ENCODE measurements at places on chromosomes 3 and 15. TPM values are rescaled to one million over a fixed set of nuclear protein-coding genes. Genes with fewer than 3 reads are reported as not detected.

DNA sequence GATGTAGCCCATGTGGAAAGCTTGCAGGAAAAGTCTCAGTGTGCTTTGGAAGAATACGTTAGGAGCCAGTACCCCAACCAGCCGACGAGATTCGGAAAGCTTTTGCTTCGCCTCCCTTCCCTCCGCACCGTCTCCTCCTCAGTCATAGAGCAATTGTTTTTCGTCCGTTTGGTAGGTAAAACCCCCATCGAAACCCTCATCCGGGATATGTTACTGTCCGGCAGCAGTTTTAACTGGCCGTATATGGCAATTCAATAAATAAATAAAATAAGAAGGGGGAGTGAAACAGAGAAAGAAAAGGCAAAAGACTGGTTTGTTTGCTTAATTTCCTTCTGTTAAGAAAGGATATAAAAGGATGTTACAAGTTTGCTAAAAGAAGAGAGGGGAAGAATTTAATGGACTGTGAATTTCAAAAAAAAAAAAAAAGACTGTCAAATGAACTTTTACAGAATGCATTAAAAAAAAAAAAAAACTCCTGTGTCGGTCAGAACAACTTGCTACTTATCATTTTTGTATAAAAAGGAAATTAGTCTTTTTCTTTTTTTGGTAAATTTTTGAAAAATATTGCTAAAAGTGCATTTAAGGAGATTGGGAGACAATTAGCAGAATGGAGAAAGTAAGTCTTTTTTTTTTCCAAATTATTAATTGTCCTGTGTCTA is 7.0 kb downstream of the NR2F2 start:
- no peak for DNase-seq

DNA sequence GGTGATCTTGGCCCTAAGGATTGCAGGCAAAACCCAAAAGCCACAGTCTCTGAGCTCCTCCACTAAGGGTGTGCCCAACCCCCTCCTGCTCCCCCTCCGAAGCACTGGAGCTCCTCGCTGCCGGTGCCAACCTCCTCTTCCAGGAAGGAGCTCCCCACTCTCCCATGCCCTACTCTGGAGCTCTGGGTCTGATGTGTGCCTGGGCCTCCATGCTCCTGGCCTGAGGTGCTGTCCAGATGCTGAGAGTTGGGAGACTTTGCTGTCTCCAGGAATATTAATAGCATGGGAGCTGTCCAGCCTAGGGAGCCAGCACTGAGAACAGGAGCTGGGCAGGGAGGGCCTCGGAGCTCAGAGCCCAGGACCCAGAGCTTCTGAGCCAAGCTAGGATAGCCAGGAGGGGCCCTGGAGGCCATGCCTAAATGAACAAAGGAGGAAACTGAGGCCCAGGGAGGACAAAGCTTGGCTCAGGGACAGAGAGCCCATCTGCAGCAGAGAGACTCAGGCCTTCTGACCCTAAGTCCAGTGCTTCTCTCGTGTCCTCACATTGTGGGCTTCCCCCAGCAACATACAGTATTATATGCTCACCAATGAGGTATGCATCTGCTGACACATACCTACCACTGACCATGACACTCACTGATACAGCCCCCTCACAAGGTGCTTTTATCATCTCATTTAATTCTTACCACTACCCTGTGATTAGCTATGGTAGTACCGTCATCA is 36.9 kb upstream of the HERC1 start:
- DNase-seq: peak; percentile 89

DNA sequence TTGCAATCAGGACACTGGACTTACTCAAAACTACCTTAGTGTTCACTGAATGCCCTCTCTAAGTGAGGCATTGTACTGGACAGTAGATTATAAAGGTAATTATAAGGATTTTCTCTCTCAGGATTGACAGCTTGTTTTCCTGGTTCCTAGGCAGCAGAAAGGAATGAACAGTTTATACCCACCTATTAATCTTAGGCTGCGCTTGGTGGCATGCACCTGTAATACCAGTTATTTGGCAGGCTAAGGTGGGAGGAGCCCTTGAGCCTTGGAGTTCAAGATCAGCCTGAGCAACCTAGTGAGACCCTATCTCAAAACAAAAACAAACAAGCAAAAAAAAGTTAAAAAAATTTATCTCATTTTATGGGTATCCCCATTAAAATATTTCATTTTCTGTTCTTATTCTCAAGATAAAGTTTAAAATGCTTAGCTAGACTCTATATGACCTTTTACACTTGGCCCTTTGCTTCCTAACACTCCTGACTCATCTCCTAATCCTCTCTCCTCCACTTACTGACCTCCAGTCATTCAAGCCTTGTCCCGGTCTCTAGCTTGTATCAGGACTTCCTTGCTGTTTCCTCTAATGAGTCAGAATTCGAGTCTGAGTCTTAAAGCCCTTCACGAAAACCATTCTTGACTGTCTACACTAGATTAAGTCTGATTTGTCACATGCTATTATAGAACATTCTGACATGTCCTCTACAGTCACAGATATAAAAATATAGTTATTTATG is 348.6 kb downstream of the NLGN1 start:
- DNase-seq: no peak

DNA sequence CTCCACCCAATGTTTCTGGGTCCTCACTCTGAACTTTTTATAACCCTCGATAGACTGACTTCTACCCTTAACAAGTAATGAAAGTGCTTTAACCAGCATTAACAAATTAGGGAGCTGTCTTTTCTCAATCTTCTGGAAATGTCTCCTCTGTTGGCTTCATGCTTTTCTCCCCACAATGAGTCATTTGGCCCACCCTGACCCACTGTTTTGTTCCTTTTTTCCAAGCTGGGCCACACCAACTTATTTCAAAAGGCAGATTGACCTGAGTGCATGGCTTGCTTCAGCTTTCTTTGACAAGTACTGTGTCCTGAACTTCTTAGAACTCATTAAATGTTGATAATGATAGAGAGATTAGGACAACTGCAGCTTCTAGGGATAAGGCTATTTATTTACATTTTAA is 199.6 kb upstream of the SEMA6D start:
- DNase-seq: no peak

DNA sequence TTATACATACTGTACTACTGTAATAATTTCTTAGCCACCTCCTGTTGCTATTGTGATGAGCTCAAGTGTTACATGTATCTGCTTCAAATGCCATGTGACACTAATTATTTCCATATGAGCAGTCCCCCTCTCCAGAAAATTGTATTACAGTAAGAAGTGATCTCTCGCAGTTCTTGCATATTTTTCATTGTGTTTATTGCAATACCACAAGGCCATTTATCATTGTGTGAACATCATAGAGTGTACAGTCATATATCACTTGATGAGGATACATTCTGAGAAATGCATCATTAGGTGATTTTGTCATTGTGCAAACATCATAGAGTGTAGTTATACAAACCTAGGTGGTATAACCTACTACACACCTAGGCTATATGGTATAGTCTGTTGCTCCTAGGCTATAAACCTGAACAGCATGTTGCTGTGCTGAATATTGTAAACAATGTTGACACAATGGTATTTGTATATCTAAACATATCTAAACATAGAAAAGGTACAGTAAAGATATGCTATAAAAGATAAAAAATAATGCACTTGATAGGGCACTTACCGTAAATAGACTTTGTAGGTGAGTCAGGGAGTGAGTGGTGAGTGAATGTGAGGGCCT is 189.6 kb upstream of the MLF1 start:
- DNase-seq: no peak

ZDHHC23 gene
- polyA plus RNA-seq: 0.82 TPM

GRCh38 chr15:100778831-100779288 is 100.8 kb upstream of the ALDH1A3 start:
- no peak for DNase-seq

DNA sequence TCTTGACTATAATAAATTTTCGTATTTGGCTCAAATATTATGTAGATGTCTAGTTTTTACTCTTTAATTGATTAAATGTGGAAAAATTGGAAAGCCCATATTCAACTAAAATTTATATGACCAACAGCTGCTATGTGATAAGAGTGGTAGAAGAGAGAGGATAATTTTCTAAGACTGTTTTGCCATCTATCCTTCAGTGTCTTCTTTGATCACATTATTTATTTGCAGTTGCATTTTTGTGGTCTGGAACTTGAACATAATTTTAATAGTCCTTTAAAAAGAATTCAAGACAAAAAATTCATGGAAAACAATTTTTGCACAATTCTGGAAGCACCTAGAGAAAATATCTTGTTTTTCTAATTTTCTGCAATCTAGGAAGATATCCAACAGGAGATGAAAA is 213.3 kb upstream of the THBS1 start:
- no peak for DNase-seq

CYFIP1 gene
- polyA plus RNA-seq: 89.9 TPM

RPUSD3 gene
- 43.0 TPM for polyA plus RNA-seq

ZKSCAN7 gene
- 16.5 TPM for polyA plus RNA-seq

GRCh38 chr3:163347944-163348343 is 1730.4 kb downstream of the SI start:
- no peak for DNase-seq

- DNase-seq: no peak
Observed at GRCh38 chr3:100185847-100186246, 71.5 kb upstream of the FILIP1L start.

DNA sequence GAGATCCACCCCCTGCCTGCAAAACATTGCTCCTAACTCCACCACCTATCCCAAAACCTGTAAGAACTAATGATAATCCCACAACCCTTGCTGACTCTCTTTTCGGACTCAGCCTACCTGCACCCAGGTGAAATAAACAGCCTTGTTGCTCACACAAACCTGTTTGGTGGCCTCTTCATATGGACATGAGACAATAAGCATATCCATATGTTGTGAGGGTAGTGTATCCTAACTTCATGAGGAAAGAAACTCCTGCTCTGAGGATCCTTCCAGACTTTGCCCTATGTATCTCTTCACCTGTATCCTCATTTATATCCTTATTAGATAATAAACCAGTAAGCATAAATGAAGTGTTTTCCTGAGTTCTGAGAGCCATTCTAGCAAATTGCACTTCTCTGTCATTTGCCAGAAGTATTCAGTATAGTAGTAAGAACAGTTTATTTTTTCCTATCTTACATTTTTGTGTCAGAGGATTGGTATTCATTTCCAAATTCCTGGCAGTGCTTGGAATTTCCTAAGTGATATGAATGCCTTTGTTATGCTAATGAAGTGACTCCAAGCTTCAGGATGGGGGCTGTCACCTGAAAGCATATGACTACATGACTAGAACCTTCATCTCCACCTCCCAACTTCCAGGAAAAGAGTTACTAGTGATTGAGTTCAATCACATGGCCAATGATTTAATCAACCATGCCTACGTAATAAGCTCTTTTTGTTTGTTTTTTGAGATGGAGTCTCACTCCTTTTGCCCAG is 30.2 kb downstream of the TTBK2 start:
- DNase-seq: no peak

- DNase-seq: no peak
Observed at GRCh38 chr3:177426878-177427495, 229.7 kb upstream of the TBL1XR1 start.

- no peak for DNase-seq
Observed at GRCh38 chr15:67903708-67904107, 63.9 kb upstream of the RNU6-1 start.

DNA sequence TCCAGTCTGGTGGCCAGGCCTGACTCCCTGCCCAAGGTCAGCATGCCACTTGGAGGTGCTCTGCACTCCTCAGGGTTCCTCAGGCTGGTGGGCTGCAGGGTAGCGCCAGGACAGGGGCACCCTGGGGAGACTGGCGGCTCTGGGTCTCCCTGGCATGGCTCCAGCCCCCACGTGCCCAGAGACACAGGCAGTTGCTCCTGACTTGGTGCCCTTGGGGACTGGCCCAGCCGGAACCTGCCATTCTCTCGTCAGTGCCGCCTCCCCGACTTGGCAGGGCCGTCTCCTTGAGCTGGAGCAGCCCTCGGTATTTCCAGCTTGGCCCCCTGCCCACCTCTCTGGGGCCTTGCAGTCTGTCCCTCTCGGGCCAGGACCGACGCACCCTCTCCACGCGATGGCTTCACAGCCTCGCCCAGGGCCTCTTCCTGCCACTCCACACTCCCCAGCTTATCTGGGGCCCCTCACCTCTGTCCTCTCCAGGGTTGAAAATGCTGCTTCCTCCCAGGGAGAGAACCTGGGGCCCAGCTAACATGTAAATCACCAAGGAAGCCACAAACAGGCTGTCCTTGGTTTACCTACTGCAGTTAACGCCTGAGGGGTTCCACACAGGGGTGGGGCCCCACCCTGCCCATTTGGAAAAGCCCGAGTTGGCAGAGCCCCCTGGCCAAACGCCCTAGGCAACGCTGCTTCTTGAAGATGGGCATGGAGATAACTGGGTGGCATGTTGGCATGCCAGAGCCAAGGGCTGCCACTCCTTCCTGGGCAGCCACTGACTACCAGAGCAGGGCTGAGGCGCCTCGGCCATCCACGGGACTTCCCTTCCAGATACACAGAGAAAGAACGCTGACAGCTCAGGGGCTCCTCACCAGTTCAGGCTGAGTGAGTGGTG is 61.4 kb downstream of the SMAD6 start:
- DNase-seq: no peak

- no peak for DNase-seq
Observed at GRCh38 chr3:71042759-71043158, 540.8 kb downstream of the FOXP1 start.

DNA sequence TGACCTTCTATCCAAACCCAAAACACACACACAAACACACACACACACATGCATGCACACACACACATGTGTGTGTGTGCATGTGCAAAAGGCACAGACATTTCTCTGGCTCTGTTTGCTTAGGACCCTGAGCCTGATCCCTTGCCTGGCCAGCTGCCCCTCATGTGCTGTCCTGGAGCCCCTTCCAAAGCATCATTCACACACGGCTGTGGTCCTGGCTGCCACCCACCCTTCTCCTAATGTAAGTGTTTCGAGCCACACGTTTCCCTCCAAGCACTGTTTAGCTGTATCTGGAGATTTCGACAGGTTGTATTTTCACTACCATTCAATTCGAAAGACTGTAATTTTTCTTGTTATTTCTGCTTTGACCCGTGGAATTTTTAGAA is 45.8 kb upstream of the KLF13 start:
- DNase-seq: no peak

Data from left renal pelvis (tissue), 4 donors.